Left hindlimb (tissue), 1 donor: ENCODE measurements at places on chromosomes 1 and 21.

DNA sequence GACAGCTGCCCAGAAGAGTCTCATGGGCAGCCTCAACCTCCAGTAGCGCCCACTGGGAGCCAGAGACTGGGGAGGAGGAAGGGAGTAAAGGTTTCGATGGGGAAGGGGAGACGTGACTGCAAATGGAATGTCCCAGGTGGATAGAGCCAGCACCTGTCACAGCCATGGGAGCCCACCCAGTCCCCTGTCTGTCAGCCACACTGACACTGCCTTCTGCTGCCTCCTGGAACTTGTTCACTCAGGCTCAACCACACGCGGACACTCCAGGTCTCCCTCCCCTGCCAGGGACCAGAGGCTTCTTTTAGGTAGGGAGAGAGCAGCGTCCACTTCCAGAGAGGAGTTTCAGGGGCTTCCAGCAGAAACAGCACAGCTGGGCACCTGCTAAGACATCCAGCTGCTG, 346.3 kb downstream of the NPHP4 start:
- no peak for DNase-seq

DNA sequence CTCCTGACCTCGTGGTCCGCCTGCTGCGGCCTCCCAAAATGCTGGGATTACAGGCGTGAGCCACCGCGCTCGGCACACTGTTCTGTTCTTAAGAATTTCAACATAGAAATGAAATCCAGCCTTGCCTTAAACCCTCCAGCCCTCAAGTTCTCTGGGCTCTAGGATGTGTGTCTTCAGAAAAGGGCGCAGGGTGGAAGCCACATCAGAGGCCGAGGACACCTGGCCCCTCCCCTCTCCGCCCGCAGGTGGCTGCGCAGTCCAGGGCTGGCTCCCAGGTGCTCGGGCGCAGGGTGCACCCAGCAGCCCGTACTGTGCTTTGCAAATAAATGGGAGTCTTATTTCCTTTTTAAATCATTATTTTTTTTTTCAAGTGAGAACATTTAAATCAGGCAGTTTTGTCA, 2.0 kb upstream of the C1orf174 start:
- no peak for DNase-seq

DNA sequence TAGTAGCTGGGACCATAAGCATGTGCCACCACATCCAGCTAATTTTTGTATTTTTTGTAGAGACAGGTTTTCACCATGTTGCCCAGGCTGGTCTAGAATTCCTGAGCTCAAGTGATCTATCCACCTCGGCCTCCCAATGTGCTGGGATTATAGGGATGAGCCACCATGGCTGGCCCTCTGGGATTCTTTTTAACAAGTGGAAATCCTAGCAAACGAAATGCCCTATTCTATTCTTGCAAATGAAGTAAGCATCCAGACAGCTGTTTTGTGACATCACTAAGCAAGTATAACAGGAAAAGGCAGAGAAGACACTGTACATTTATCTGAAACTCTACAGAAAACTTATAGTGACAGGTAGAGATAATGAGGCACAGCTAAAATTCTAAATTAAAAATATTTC, 86.4 kb downstream of the DDAH1 start:
- no peak for DNase-seq

DNA sequence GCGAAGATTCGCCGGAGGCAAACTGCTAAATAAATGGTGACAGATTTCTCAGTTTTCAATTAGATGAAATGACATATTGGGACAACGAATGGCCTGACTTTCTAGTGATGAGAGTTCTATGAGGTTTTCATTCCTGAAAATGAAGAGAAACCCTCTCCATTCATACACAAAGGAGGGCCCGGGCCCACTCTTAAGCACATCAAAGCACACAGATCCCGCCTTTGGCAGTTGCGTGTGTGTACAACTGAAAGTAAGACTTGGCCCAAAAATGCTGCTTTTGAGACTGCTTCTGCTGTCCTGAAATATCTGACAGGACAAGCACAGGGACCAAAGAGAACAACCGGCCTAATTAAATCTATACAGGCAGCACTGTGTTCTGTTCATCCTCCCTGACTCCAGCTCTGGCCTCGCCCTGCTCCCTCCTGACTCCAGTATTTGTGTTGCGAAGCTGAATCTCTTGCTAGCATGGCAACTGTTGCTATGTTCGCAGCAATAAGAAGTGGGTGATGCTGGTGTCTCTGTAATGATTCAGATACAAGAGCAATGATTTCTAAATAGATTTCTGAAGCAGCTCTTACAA, 7.4 kb downstream of the LRRC53 start:
- DNase-seq, result no peak

GRCh38 chr1:43199093-43199726, 27.1 kb downstream of the CFAP57 start:
- DNase-seq, result no peak

- DNase-seq, result no peak
Observed at GRCh38 chr1:42157667-42158066, 4.5 kb downstream of the GUCA2B start.

GRCh38 chr21:35838987-35839763, 221.2 kb downstream of the SETD4 start:
- no peak for DNase-seq

- no peak for DNase-seq
Observed at GRCh38 chr21:38796424-38796823, 9.3 kb upstream of the ETS2 start.

DNA sequence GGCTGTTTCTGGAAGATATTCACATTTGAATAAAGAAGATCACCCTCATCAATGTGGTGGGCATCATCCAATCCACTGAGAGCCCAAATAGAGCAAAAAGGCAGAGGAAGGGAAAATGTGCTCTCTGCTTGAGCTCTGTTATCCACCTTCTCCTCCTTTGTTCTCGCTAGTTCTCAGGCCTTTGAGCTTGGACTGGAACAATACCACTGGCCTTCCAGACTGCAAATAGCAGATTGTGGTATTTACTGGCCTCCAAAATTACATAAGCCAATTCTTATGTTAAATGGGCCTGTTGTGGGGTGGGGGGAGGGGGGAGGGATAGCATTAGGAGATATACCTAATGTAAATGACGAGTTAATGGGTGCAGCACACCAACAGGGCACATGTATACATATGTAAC, 219.3 kb downstream of the C1orf94 start:
- DNase-seq, result no peak

DNA sequence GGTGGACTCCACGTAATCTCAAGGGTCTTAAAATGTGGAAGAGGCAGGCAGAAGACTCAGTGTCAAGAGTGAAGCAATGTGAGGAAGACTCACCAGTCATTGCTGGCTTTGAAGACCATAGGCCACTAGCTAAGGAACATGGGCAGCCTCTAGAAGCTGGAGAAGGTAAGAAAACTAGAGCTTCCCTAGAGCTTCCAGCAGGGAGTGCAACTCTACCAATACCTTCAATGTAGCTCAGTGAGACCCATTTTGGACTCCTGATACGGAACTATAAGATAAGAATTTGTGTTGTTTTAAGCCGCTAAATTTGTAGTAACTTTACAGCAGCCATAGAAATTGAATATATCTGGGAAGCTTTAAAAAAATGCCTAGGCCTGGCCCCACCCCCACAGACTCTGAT, 18.9 kb downstream of the METTL13 start:
- no peak for DNase-seq

DNA sequence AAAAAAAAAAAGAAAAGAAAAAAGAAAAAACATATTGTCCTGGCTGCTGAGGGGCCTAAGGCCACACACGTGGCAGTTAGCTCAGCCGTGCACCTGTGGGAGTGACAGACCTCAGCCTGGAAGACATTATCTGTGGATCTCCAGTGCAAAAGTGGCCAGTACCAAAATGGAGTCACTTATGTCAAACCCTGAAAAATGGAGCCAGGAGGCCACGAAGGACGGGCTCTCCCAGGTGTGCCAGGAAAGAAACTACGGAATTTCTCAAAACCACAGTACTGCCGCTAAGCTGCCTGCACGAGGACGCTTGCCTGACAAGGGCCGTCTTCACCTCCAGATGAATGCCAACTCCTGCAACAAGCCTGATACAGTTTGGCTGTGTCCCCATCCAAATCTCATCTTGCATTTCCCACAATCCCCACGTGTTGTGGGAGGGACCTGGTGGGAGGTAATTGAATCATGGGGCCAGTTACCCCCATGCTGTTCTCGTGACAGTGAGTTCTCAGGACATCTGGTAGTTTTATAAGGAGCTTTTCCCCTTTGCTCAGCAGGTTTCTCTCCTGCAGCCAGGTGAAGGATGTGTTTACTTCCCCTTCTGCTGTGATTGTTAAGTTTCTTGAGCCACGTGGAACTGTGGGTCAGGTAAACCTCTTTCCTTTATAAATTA, 5.3 kb upstream of the MIB2 start:
- no peak for DNase-seq

DNA sequence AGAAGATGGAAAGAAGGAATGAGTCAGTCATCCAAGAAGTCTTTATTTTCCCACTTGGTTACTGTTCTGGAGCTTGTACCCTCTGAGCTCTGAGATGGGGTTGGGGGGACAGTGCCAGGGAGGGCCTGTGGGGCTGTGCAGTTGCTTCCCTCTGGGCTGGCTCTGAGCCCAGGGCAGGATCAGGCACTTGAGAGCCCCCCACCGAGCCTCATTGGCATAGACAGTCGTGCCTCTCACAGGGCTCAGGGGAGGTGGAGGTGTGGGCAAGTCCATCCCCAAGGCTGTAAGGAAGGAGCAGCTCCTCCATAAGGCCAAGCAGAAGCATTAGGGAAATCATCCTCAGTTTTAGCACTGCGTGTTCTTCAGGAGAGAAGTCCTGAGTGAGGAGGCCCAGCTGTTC, 2.5 kb upstream of the ARL8A start:
- DNase-seq, result no peak

DNA sequence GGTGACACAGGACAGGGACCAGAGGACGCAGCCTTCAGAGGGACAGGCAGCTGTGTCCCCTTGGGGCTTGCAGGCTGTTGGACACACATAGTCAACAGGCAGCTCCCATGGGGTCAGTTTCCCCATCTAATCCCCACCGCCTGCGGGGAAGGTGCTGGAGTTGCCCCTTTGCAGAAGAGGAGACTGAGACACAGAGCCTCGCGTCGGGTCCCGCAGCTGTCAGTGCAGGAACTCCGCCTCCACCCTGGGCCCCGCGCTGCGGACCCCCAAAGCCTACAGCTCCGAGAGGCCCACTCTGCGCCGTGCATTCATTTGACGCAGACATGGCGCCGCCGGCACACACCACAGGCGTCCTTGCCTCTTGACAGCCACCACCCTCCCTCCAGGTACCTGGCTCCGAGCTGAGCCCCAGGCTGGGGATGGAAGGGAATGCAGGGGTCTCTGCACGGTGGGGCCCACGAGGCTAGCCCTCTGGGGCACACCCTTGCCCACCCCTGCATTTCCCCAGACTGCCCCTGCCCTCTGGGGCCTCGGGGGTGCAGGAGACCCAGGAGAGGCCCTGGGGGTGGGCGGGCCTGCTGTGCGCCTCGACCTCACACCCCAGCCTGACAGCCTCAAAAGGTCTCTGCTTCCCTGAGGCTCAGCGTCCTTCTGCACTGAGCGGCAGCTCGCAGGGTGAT, 88.5 kb upstream of the ACTRT2 start:
- DNase-seq, result peak; percentile 3

DNA sequence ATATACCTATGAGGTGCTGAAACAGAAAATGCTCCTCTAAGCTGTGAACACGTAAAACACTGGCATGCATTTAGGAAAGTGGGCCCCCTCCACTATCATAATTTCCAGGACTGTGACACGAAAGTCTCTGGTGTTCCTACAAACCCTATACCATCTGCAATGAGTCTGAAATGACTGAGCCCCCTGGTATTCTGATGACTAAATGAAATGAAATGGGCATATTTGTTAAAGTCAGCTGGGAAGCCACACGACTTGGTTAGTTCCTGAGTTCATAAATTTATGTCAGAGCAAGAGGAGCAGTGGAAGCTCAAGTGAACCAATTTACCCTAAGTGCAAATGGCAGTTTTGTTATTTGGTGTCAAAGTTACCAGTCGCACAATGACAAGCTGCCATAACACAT, 182.3 kb downstream of the KCTD3 start:
- no peak for DNase-seq

GRCh38 chr1:226956942-226957713, 17.0 kb downstream of the COQ8A start:
- DNase-seq, result no peak

- DNase-seq, result no peak
Observed at GRCh38 chr21:26769613-26770188, 75.5 kb downstream of the ADAMTS1 start.

DNA sequence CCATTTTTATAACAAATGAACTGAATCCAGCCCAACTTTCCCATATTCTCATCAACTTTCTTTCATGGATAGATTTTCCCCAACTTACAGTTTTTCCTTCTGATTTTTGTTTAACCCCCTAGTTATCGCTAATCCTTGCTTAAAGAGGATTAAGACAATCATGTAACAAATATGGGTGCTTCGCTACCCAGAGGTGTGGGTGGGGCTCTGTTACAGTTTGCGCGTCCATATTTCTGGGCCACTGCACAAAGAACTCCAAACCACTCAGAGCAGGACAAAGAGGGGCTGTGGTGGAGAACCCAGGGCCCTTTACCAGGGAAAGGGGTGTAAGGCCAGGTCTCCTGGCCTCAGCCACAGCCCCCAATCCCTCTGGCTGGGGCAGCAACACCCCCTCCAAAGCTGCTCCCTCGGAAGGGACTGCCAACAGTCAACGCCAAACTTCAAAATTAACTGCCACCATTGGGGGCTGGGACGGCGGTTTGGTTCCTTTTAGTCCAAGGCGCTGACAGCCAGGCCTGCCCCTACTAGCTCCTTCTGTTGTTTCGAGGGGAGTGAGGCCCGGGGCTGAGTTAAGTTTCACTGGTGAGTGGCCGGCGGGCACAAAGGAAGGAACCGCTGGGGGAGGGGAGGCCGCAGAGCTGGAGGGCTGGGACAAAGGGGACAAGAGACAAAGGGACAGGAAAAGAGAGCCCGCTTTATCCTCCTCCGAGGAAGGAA, 27.9 kb downstream of the SSBP3 start:
- DNase-seq, result peak; percentile 45

GRCh38 chr1:231882333-231882732, 255.7 kb downstream of the DISC1 start:
- no peak for DNase-seq

GRCh38 chr1:2979191-2980072, 41.8 kb upstream of the ACTRT2 start:
- DNase-seq, result no peak
